Tibial artery (tissue), 4 donors: ENCODE measurements at places on chromosomes 7 and 10.

DNA sequence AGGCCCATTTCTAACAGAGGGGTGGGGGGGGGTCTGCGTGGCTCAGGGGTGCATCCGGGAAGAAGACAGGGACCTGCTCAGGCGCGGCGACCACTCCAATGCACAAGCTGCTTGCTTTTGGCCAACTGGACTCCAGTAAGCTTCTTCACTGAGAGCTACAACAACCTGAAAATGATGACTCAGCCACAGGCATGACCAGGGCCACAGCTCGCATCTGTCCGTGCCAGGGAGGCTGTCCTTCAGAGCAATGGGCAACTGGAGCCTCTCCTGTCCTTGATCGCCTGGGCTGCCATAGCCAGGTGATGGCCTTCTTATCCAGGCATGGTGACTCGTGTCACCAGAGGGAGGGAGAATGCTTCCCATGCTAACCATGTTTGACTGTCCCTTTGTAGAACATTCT lies 81.6 kb upstream of the RNF32 start:
- no peak for DNase-seq

DNA sequence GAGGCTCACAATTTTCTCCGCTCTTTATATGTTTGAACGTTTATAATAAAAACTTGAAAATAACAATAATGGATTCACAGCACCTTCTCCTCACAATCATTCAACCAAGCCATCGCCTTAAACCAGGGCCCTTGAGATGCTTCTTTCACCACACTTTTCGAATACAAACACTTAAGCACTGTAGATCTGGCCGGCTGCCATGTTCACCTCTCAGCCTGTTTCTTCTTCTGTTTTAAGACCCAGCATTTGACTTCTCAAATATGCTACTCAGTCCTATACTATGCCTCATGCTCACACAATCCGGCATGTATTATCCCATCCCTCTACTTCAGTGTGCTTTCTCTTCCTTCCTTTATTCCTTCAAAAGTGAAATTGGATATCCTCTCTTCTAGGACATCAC lies 280.6 kb downstream of the TFEC start:
- no peak for DNase-seq

GRCh38 chr10:86599729-86600128 lies 54.6 kb upstream of the OPN4 start:
- DNase-seq: no peak

- no peak for DNase-seq
Observed at GRCh38 chr10:88828310-88828709, 23.3 kb downstream of the ANKRD22 start.

DNA sequence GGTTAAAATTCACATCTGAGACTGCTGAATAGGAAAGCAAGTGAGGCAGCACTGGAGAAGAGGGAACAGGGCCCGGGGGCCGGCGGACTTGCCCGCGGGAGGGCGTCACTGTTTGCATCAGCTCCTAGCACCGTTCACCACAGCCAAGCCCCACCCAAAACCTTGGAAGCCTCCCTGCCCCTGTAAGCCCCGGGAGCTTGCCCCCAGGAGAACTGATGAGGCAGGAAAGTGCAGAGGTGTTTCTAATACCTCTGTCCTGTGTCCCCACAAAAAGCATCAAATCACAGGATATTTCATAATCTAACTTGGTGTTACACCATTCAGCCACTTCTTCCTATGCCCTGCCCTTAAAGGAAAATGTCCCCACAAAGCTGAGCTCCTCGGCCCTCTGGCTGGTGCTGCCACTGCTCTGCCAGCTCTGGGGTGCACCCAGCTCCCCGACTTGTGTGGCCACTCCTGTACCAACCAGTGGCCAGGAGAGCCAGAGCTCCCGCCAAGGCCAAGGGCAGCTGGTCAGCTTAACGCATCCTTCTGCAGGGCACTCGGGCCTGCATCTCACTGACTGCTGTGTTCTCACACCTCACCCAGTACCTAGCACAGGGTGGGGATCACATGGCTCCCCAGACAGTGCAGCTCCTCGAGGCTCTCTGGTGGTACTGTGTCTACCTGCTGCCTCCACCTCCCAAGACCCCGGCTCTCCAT lies 47.3 kb upstream of the CNPY1 start:
- peak; percentile 58 for DNase-seq

GRCh38 chr7:131893631-131894340 lies 337.4 kb upstream of the PODXL start:
- DNase-seq: no peak

GRCh38 chr10:124087672-124088634 lies 5.4 kb downstream of the CHST15 start:
- no peak for DNase-seq

DNA sequence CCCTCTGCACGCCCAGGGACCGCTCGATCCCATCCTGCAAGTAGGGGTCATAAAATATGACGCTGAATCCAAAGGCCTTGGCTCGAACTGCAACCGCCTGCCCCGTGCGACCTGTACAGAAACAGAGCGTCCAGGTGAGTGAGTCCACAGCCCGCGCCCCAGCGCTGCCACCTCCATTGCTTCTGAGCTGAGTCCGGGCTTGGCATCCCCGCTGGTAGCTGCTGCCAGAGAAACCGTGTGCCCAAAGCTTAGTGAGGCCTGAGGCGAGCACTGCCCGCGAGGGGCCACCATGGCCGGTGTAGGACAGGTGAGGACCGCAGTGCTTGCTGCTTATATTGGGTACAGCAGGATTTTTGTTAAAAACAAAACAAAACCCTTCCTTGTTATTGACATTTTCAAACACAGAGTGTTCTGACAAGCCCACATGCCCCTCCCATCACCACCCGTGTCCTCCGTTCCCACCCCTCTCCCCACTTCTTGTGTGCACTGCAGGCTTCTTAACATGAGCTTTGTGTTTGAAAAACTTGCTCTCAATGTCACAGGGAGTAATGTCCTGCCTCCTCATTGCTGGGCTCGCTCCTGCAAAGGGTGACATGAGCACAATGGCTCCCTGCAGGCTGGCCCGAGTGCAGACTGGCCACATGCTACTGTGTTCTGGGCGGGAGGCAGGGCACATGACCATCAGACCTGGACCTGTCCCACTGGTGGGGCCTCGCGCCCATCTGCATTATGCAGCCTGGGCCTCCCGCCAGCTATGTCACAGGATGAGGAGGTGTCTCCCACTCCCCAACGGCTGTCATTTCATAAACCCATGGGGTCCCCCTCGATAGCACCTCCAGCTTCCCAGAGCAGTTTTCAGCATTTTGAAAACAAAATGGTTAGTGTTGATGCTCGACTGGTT lies 52.9 kb downstream of the ZRANB1 start:
- peak; percentile 70 for DNase-seq

- no peak for DNase-seq
Observed at GRCh38 chr10:103463499-103463898, 4.8 kb upstream of the CALHM1 start.

DNA sequence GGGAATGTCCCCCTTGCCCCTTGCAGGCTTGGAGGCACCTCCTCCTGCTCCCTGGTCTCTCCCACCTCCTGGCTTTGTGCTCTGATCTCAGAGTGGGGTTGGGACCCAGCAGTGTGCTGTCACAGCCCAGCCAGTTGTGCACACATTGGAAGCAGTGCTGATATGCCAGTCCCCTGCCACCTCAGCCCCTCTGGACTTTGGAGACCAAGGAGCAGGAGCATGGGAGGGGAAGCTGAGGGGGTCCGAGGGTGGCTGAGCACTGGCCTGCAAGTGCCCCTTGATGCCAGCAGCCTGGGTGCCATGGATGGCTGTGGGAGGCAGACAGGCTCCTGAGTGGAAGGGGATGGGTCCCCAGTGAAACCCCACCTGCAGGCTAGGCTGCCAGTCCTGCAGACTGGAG lies 235.4 kb downstream of the ZNF716 start:
- no peak for DNase-seq

- DNase-seq: no peak
Observed at GRCh38 chr10:117804470-117805011, 242.2 kb downstream of the RAB11FIP2 start.

DNA sequence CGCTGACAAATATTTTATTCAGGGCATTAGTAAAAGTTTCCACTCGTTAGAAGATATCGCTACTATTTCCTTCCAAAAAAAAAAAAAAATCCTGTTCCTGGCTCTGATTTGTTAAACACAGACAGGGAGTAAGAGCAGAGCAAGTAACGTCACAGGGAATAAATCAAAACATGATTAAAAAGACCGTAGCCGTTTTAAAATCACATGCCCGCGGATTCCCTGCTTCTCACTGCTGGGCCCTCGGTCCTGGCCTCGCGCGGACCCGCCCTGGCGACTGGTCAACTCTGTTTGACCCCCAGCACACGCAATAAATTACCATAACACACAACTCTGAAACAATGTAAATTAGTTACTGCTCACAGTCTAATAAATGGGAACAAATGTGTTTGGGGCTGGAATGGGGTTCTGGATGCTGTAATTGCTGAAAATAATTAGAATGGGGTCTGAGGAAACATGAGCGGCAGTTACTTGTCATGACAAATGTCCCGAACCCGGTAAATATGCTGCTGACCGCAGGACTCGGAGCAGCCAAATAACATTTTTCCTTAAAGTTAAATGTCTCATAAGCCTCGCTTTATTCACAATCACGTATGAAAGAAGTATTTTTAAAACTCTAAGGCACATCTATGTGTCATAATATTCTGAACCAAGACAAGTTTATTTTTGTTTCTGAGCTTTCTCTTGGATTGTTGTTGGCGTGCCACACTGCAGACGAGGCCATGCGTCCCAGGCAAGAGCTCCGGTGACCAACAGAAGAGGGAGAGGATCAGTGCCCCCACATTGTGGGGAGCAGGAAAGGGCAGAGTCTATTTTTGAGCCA lies 17.9 kb downstream of the EBF3 start:
- no peak for DNase-seq

DNA sequence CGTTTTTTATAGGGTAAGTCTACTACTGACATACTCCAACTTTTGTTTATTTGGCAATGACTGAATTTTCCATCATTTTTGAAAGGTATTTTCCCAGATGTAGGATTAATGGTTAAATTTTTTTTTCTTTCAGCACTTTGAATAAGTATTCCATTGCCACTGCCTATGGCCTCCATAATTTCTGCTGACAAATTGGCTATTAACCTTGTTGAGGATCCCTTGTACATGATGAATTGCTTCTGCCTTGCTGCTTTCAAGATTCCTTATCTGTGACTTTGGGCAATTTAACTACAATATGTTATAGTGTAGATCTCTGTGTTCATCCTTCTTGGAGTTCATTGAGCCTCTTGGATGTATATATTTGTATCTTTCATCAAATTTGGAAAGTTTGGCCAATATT lies 21.6 kb upstream of the VWDE start:
- no peak for DNase-seq

DNA sequence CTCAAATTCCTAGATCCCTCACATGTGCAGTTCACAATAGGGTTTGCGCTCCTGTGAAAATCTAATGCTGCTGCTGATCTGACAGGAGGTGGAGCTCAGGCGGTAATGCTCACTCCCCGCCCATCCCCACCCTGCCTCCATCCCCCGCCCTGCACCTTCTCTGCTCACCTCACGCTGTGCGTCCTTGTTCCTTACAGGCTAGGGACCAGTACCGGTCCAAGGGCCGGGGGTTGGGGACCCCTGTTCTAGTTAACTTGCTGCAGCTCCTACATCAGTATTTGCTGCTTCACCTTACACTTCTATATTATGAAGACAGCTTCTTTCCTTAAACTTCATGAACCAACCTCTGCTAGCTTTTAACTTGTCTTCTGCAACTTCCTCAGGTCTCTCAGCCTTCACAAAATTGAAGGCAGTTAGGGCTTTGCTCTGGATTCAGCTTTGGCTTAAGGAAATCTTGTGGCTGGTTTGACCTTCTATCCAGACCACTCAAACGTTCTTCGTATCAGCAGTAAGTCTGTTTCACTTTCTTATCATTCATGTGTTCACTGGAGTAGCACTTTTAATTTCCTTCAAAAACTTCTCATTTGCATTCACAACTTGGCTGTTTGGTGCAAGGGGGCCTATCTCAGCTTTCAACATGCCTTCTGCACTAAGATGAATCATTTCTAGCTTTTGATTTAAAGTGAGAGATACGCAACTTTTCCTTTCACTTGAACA lies 1.7 kb upstream of the TNKS2 start:
- DNase-seq: peak; percentile 22

DNA sequence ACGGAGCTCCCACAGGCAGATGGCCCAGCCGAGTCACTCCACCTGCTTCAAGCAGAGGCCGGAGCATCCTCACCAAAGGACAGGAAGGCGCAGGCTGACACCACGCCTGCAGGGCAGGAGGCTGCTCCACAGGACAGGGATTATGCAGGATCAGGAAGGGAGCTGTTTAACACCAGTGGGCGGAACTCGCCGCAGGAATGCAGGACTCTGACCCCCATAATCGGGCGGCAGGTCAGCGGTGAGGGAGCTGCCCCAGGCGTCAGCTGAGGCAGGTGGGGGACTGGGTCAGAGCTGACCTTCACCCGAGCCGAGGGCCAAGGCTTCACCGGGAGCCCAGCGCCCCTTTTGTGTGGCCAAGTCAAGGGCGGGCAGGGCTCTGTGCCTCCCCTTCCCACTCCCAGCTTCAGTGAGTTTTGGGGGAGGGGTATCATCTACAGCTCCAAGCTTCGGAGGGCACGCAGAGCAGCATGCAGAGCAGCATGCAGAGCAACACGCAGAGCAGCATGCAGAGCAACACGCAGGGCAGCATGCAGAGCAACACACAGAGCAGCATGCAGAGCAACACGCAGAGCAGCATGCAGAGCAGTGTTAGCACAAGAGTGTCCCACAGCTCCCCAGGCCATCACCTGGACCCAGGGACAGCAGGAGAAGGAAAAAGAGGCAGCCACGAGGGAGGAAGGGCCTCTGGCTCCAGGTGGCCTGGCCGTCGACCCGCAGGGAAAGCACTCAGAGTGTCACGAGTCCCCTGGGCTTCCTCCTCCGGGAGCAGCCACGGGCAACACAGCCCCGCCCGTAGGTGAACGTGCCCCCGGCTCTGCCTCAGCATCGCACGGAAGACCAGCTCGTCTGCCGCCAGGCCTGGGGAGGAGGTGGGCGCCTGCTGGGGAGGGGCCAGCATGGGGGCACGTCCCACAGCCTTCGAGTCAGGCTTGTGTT lies 151.7 kb upstream of the PPP2R2D start:
- no peak for DNase-seq

- no peak for DNase-seq
Observed at GRCh38 chr10:70317272-70317942, 33.6 kb upstream of the NPFFR1 start.

DNA sequence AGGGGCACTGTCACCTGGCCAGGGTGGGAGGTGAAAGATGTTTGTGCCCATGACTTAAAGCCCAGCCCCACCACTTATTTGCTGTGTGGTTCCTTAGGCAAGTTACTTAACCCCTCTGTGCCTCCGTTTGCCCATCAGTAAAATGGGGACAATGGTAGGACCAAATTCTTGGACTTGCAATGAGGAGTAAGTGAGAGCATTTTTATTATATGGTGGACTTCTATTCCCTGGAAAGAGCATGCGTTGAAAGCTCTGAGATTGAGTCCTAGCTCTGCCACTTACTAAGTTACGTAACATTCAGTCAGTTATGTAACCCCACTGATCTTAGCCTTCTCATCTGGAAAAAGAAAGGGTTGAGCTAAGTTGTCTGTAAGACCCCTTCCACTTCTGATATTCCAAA lies 18.8 kb downstream of the VSIR start:
- no peak for DNase-seq

GRCh38 chr7:7970531-7971307 lies 2.1 kb downstream of the GLCCI1 start:
- no peak for DNase-seq
